Adipocyte (in vitro differentiated cells): ENCODE measurements at places on chromosomes 6 and 20.
A peak's percentile ranks its signal among the peaks of the same experiment; 100 is the strongest.

- no peak for DNase-seq
Measured at GRCh38 chr20:61311656-61312387, 59.8 kb downstream of the CDH4 start.

- no peak for DNase-seq
Measured at GRCh38 chr6:15301179-15302006, 55.5 kb downstream of the JARID2 start.

- no peak for DNase-seq
Measured at GRCh38 chr6:47377971-47378370, 68.3 kb upstream of the TNFRSF21 start.

DNA sequence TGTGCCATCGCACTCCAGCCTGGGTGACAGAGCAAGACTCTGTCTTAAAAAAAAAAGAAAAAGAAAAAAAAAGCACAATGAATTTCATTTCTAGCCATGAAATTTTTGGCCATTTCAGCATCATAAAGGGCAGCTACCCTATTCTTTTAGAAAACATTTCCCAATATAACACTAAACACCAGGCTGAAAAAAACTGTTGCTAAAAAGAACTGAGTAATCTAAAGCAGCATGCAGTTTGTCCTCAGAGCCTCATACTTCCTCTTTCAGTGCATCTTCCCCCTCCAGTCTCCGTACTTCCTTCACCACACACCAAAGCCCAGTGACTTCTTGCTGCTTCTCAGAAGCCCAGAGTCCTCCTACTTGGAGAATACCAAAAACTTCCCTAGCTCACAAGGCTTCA, 5.6 kb upstream of the IFNGR1 start:
- DNase-seq: no peak

- DNase-seq: peak; percentile 83
Measured at GRCh38 chr6:14796974-14797762, 448.7 kb upstream of the JARID2 start.

GRCh38 chr6:34389034-34389433, 3.4 kb downstream of the NUDT3 start:
- DNase-seq: no peak

DNA sequence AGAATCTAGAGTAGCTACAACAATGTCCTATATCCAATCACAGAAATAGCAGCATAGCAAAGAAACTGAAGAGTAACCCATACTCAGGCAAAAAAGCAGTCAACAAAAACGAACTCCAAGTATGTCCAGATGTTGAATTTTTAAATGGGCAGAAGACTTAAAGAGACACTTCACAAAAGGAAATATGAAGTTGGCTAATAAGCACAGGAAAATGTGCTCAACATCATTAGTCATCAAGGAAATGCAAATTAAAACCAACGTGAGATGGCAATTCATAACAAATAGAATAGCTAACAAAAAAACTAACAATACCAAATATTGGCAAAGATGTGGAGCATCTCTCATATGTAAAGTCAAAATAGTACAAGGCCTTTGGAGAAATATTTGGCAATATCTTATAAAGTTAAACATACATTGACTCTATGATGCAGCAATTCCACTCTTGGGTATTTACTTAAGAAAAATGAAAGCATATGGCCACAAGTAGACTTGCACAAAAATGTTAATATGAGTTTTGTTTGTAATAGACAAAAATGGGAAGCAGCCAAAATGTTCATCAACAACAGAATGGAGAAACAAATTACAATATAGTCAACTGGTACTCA, 37.7 kb downstream of the FRK start:
- peak; percentile 71 for DNase-seq
